Stimulated activated CD8-positive, alpha-beta memory T cell treated with anti-CD3 and anti-CD28 coated beads, Interleukin-2, amount 100 ng/mL, for 1 hour (primary cell): ENCODE measurements at places on chromosomes 2 and 18.

DNA sequence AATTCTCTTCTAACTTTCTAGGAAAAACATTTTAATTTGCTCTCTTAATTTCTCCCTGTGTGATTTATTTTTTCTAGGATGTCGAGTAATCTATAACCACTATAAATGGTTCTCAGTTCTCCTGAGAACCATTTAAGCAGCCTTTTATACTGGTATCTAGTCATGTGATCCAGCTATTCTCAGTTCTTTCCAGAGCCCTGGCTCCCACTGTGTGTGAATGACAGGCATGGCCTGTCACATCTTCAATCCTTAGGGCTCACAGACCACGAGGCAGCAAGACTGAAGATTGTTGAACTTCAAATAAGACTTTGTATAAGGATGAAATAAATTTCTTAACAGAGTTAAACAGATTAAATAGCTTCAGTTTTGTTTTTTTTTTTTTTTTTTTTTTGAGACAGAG is 219.4 kb downstream of the HNMT start:
- DNase-seq = no peak

- DNase-seq = no peak
Observed at GRCh38 chr2:118294063-118294462, 205.8 kb downstream of the INSIG2 start.

- DNase-seq = no peak
Observed at GRCh38 chr2:122033778-122034177, 278.3 kb downstream of the TSN start.

GRCh38 chr2:126664234-126664633 is 8.3 kb downstream of the GYPC start:
- DNase-seq = no peak

DNA sequence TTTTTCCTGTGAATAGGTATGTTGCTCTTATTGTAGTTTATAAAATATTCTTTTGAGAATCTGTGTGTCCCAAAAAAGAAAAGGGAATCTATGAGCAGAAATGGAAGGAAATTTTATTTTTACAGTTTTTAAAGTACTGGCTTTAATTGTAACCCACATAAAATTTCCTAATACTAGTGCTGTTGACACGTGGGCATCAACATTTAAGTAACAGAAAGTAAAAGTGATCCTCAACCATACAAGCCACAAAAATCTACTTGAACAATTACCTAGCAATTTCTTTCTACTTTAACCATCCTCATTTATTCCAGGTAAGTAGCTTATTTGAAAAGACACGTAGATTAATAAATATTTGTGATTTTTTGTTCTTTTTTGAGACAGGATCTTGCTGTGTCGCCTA is 62.0 kb downstream of the MAP3K20 start:
- no peak for DNase-seq

DNA sequence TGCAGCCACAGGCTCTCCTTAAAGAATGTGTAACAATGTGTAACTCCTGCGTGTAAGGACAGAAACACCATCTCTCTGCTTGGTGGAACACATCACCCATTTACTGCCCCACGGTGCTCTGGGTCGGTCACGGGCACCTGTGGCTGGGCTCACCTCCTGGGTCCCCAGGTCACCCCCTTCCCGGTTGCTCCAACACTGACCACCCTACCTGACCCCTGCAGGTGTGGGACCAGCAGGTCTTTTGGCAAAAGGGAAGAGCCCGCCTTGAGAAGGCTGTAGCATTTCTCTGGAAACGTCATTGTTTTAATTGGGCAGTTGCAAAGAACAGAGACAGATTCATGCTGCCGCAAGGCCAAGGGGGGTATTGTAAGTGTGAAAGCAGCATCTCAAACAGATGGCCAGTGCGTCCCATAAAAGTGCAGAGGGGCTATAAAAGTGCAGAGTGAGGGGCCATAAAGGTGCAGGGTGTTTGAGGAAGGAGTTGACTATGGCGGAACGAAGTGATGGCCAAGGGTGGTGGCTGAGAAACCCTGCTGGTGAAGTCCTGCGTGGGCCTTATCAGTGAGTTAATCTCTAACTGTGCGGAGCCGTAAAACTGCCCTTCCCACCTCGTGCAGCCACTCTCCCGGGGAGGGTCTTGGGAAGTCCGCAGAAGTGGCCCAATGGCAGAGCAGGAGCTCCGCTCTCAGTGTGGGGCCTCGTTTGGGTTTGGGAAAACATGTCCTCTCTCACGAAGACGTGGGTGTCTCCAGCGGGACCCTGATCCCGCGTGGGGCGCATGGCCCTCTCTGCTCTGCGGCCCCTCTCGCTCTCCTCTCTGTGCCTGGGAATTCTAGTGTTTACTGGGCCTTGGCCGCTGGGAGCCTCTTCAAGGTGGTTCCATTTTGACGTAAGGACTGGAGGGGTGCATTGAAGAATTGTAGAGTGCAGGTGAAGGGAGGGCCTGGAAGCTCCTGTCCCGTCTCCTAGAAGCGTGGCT is 13.7 kb upstream of the NEU4 start:
- DNase-seq = no peak

DNA sequence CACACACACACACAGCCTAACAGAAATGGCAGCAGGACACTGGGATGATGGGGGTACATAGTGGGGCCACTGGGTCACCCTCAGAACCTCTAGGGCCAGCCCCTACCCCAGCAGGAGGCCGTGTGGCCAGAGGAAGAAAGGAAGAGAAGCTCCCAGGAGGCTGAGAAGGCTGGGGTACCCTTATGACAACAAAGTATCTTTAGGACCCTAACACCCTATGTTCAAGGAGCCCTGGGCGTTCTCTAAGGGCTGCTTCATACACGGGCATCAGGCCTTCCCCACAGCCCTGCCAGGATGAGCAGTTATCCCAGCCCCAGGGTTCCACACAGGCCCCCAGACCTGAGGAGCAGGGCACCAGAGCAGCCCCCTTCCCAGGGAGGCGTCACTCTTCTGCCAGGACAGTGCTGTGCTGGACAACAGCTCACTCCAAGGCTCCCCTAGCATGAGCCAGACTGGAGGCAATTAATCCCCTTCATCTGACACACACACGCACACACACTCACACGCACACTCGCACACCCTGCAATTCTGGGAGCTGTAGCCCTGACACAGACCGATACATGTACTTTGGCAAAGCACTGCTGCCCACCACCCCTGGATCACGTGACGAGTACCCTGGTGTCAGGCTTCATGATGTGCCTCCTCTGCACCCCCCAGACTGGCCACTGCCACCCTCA is 163.6 kb downstream of the TNS1 start:
- no peak for DNase-seq
